ENCODE measurements at places on chromosomes 1 and 21.

DNA sequence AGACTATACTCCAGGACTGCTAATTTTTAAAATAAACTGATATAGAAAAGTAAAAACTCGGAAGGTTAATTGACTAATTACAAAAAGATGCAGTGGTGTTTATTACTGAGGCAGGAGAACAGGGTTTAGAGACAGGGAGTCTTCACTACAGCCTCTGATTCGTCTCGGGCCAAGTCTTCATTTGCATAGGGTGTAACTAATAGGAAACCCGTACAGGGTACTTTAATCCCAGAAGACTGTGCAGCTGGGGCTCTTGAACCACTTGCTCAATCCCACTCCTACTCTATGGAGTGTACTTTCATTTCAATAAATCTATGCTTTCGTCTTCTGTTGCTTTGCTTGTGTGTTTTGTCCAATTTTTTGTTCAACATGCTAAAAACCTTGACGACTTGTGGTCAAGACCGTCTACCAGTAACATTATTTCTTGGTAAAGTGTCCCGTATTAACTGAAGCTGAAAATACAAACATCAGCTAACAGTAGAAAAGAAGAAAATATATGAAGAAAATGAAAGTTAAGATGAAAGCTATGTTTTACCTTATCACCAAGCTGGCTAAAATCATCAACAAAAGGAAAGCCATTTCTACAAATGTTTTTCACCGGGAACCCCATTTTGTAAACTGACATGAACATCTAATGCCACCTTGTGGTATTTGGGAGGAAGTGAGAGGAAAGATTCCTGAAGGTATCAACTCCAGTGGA lies 8.0 kb downstream of the SDHB start:
- DNase-seq = no peak

DNA sequence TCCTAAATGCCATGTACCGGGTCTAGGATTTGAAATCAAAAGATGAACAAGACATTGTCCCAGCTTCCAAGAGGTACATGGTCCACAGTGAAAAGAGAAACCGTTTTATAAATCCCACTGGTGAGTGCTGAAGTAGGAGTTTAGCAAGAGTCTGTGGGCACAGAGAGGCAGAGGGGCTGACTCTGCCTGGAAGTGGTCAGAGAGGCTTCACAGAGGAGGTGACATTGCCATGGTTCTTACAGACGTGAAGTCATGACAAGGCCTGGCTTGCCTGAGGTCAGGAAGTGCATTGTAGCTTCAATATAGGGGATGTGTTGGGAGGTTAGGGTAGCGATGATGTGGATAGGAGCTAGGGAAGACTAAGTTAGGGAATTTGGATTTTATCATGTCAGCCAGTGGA lies 28.4 kb downstream of the MAPKAPK2 start:
- DNase-seq = peak; percentile 39

DNA sequence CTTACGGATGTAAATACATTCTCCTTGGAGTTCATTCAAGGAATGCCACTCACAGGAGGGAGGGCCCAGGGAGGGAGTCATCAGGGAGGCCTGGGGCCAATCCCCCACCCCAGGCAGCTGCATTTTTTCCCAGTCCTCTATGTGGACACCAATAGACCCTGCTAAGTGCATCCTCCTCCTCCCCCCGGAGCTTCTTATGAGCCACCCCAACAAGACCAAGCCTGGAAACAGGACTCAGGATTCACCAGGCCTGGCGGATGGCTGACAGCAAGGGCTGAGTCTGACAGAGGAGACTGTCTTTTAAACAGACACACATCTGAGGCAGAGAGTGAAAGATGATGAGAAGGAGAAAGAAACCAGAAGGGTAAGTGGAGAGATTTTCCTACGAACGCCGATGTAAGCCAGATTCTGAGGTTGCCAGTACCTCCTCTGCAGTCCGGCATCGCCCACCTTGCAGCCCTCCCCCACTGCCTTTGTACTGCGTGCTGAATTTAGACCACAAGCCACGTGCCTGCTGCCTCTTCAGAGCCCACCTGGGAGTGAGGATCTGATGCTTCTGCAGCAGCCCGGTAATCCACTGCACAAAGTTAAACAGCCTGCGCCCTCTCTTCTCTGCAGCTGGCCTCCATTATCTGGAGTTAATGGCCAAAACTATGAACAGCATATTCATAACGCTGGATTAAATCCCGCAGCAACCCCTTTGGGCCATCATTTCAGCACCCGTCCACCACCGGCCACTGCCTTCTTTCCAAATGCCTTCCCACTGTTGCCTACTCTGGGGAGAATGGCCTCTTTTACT lies 17.6 kb upstream of the SFPQ start:
- DNase-seq = no peak

GRCh38 chr1:41533731-41534080 lies 49.2 kb upstream of the EDN2 start:
- no peak for DNase-seq

DNA sequence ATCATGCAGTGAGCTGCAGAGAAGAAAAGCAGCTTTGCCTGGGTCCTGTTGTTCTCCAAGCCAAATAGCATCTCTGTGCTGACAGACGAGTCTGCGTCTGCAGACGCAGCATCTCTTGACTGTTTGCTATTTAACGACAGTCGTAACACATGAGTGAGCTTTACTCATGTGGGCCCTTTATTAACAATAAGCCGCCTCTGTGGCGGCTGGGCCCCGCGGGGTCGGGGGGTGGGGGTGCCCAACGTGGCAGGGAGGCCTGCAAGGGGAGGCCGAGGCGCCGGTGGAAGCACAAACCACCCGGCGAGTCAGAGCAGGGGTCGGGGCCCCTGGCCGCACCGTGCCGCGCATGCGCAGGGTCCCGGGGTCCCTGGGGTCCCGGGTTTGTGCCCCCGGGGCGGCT lies 435.1 kb downstream of the KIF26B start:
- no peak for DNase-seq

DNA sequence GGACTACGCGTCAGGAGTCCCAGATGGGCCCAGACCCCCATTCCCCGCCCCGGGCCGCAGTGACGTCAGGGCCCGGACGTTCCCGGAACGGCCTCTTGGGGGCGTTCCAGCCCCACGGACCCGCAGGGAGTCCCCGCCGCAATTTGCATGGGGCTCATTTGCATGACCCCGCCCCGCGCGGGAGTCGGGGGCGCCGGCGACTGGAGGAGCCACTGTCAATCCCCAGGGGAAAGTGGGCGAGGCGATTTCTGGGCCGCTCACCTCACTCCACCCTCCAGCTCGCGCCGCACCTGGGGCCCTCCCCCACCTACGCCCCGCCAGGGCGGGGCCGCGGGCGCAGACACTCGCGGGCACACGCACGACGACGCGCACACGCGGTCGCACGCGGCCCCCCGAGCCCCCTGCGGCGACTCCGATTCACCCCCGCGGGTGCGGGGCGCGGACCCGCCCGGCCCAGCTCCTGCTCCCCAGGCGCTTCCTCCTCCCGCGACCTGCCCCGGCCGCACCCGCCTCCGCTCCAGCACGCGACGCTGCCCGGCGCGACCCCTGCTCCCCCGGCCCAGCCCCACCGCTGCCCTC lies 13.2 kb downstream of the AGRN start:
- peak; percentile 78 for DNase-seq

DNA sequence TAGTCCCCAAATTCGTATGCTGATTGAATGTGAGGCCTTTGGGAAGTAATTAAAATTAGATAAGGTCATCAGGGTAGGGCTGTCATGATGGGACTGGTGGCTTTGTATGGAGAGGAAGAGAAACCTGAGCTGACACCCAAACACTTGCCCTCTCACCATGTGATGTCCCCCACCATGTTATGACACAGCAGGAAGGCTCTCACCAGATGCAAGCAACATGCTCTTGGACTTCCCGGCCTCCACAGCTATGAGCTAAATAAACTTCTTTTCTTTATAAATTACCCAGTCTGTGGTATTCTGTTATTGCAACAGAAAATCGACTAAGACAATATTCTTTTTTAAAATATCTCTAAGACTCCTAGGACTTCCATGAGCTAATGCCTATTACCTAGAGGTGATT lies 43.6 kb upstream of the GUCA2B start:
- no peak for DNase-seq

- no peak for DNase-seq
Measured at GRCh38 chr21:41319273-41319672, 2.7 kb downstream of the FAM3B start.

DNA sequence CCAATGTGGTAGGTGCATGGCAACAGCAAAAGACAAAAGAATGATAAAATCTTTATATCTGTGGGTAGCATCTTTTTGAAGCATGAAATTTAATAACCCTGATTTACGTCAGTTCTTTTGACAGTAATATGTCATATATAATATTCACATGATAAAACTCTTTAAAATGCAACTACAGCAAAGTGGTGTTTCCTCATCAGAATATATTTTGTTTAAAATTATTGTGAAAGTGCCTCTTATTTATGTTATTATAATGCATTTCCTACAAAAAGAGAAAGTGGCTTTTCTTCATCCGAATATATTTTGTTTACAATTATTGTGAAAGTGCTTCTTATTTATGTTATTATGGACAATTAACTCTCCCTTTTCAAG lies 46.9 kb upstream of the EEIG2 start:
- DNase-seq = no peak

- DNase-seq = no peak
Measured at GRCh38 chr1:202204065-202204464, 10.5 kb downstream of the LGR6 start.

- DNase-seq = no peak
Measured at GRCh38 chr1:61392409-61393242, 310.3 kb downstream of the NFIA start.

GRCh38 chr1:230279583-230279945 lies 146.6 kb downstream of the PGBD5 start:
- no peak for DNase-seq

DNA sequence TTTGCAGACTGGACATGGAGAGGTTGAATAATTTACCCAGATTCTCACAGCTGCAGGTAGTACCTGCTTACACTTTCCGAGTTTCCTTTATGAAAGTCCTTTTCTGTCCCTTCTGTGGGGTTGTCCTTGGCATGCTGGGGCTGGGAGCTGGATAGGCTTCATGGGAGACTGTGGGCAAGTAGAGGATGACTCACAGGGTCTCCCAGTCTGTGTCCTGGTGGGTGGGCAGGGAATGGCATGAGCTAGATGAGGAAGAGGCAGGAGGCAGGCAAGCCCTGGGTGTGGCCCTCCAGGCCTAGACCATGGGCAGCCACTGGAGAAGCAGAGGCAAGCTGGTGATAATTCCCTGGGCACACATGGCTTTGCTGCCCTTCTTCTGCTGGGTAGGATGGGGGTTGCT lies 80.6 kb downstream of the NAV1 start:
- DNase-seq = no peak

DNA sequence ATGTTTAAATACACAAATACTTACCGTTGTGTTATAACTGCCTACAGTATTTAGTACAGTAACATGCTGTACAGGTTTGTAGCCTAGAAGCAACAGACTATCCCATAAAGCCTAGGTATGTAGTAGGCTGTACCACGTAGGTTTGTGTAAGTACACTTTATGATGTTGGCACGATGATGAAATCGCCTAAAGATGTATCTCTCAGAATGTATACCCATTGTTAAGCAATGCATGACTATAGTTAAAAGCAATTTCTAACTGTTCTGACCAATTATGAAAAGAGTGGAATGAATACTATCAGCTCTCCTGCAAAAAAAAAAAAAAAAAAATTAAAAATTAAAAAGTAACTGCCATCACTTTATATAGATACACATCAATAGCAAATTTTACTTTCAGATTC lies 11.4 kb downstream of the HP1BP3 start:
- no peak for DNase-seq

GRCh38 chr1:38804062-38804886 lies 55.3 kb downstream of the RRAGC start:
- no peak for DNase-seq

GRCh38 chr1:145859491-145860023 lies 676 bp upstream of the PIAS3 start:
- peak; percentile 77 for DNase-seq

- no peak for DNase-seq
Measured at GRCh38 chr1:27952147-27952546, 7.6 kb upstream of the XKR8 start.

GRCh38 chr1:83318366-83318765 lies 680.6 kb downstream of the TTLL7 start:
- no peak for DNase-seq

GRCh38 chr1:183515002-183515689 lies 42.8 kb downstream of the SMG7 start:
- DNase-seq = no peak

- no peak for DNase-seq
Measured at GRCh38 chr1:1406101-1406820, 832 bp downstream of the MRPL20 start.

GRCh38 chr1:54791880-54792522 lies 9.1 kb downstream of the TTC22 start:
- no peak for DNase-seq

DNA sequence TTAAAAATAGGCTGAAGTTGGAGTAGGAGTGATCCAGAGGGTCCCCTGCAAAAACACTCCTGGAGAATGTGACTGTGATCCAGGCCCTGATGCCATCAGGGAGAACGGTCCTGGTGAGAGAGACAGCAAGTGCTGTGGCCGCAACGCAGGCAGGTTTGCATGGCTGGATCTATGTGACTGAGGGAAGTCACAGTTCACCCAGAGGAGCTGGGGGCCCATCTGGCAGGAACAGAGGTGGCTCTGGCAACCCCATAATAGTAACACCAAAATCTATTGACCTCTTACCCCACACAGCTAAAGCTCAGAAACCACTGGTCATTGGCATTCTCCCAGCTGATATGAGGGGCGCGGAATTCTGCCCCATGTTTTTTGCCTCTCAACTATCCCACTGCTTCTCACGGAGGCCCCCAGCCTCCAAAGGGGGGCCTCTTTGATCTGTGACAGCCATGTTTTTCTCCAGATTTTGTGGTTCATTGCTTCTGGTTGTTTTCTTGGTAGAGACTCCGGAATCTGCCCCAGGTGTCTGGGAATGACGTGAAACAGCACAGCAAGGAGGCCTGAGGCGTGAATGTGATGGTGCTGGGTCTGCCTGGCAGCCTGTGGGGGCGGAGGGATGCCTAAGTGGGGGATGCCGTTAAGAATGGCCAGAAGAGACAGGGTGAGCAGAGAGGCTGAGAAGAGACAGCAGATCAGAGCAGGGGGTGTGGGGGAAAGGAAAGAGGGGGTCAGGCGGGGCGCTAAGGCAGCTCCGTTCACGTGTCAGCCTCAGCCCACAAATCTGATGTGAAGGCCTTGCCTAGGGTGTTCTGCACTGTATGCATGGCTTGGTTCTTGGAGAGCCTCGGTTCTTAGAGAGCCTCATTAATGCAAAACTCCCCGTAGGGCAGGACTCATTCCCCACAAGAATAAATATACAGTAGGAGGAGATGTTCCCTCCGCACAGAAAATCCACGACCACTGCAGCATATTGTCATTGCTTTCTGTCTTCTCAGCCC lies 23.5 kb downstream of the CASP9 start:
- DNase-seq = no peak

DNA sequence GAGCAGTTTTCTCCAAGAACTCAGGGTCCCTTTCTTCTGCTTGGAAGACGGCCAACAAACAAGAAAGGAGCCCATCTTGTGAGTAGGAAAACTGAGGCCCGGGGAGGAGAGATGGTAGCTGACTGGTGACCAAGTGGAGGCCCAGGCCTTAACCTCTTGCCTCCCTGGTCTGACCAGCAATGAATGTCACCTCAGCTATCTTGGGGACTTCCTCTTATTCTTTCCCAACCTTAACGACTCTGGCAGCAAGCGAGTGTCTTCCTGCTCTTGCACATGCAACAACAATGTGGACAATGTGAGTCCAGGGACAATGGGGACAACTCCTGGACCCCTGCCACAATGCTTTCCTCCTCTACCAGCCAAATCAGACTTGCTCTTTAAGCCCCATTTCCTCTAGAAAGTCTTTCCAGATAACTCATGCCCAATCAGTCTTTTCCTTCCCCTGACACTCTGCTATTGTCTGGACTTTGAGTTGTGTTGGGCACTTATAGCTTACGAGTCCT lies 12.6 kb downstream of the HSPG2 start:
- no peak for DNase-seq

- no peak for DNase-seq
Measured at GRCh38 chr1:89098857-89099256, 27.1 kb downstream of the GBP2 start.

All from activated gamma-delta T cell treated with Interleukin-2 at 50 U/mL for 16 hours (primary cell).